ENCODE measurements at places on chromosomes 6 and 20.
A peak's percentile ranks its signal among the peaks of the same experiment; 100 is the strongest.

DNA sequence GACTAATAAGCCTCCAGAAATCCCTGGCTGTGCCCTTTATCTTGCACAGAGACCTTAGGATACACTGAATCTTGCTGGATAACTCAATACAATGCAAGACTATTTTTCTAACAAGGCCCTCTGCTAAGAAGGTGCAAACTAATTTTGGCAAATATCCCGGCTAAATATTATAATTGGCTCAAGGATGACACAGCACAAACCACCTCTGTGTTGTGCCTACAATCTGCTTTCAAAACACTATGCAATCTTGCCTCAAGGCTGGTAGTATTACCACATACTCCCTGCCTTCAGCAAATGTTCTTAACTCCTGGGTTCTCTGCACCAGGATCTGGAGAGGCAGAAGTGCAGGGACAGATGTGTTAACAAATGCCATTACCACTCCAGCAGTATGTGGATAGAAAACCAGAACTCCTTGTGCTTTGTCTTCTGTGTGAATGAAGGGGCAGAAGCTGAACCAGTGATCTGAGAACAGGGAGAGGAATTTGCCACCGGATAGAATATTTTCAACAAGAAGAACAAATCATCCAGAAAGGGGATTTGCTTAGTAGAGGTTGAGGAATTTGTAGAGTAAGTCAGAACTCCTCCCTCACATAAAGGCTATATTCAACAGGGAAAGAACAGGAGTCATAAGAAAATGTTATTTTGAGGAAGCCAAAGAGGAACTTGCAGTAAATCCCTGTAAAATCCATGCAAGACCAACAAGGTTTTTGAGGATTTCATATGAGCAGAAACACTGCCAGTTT lies 74.1 kb upstream of the SLC4A11 start:
- DNase-seq = no peak

DNA sequence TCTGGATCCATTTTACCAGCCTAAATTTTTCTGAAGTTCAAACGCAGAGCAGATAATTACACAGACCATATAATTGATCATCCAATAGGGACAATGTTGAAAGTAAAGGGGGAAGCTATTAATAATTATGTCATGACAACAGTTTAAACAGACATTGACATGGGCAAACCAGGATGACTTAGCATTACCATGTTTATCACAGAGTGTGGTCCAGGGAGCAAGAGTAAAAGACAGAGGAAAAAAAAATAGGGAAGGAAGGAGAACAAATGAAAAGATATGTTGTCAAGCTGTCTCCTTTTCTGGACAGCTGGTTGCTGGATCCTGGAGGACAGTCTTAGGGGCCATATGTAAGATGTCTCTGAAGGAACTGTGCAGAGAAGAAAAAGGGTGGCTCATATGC lies 69.4 kb upstream of the FBXL4 start:
- DNase-seq = no peak

- DNase-seq = no peak
Observed at GRCh38 chr6:113328886-113329381, 528.2 kb upstream of the MARCKS start.

- DNase-seq = peak; percentile 35
Observed at GRCh38 chr6:145015739-145016558, 719.4 kb downstream of the EPM2A start.

- no peak for DNase-seq
Observed at GRCh38 chr20:26216025-26216424, 519.4 kb upstream of the ZNF337 start.

GRCh38 chr6:1070085-1070521 lies 241.8 kb upstream of the FOXQ1 start:
- no peak for DNase-seq

DNA sequence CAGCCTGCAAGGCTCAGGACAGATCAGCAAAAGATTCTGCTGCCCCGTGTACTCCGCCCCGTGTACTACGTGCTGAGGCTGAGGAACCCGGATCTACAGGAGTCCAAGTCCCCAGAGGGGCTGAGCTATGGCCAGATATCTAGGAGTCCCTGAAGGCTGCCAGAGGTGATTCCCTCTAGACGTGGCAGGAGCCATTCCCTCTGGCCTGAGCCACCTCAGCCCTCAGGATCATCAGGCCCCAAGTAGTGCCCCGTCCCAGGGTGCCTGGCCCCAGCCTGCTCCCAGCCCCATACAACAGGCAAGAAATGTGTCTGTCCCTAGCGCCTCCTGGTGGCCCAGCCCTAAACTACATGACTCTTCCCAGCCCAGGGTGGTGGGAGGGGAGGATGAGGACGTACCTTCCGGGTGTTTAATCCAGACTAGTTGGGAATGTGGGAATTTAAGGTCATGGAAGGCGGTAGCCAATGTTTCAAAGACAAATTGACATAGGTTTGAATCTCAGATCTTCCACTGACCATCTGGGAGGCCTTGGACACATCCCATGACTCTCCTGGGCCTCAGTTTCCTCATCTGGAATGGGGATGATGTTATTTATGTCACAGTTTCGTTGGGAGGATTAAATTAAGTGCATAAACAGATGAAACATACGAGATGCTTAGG lies 49.4 kb upstream of the PTPN1 start:
- peak; percentile 92 for DNase-seq

DNA sequence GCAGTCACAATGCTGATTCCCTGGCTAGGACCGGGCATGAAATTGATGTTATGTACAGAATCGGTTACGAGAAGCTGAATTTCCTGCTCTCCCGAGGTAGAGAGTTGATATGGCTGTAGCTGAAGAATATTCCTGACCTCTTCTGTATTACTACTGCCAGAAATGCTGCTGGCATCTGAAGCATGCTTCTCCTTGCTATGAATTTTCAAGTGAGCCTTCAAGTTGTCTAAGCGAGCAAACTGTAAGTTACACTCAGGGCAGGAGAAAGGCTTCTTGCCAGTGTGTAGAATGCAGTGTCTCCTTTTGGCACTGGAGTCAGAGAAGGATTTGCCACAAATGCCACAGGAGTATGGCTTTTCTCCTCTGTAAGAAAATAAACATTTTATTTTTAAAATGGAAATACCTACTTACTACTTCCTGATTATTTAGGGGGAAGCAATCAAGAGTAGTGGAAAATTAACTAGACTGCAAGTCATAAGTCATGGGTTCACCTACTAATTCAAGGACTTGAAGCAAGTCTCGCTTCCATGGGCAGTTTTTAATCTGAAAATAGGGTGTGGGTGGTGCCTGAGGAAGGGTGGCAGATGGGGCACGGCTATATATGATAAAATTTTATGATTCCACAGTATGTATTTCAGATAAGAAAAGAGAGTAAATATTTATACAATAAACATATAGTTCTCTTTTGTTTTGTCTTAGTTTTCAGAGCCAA lies 10.8 kb upstream of the MICAL1 start:
- DNase-seq = no peak

DNA sequence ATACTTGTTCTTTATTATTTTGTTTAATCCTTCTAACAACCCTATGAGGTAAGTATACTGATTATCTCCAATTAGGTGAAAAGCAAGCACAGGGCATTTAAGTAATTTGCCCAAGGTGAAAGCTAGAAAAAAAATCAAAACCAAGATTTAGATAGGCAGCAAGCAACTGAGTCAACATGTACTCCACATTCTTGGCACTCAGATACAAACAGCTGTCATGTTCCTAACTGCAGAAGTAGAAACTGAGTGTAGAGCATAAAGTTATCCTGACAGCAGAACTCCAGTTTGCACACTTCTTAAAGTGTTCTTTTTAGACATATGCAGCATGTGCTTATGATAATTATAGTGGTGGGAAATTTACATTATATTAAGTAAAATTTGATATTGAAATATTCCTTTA lies 278.1 kb downstream of the MEI4 start:
- no peak for DNase-seq

- no peak for DNase-seq
Observed at GRCh38 chr6:132204591-132204990, 196.7 kb downstream of the MOXD1 start.

DNA sequence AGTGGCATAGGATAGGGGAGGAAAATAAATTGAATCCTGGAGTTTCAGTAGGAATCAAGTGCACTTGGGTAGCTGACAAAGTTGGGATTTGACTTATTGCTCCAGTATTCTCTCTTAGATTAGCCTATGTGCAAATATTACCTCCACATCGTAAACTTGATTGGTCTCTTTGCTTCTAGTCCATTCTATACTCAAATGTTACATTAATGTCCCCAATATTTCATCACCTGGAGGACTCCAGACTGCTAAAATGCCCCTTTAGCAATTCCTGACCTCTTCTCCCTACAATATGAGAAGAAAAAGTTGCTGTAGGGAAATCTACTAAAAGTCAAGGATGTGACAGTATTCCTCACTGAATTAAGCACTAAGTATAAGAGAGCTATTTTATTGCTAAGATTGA lies 16.3 kb downstream of the AFDN start:
- no peak for DNase-seq

DNA sequence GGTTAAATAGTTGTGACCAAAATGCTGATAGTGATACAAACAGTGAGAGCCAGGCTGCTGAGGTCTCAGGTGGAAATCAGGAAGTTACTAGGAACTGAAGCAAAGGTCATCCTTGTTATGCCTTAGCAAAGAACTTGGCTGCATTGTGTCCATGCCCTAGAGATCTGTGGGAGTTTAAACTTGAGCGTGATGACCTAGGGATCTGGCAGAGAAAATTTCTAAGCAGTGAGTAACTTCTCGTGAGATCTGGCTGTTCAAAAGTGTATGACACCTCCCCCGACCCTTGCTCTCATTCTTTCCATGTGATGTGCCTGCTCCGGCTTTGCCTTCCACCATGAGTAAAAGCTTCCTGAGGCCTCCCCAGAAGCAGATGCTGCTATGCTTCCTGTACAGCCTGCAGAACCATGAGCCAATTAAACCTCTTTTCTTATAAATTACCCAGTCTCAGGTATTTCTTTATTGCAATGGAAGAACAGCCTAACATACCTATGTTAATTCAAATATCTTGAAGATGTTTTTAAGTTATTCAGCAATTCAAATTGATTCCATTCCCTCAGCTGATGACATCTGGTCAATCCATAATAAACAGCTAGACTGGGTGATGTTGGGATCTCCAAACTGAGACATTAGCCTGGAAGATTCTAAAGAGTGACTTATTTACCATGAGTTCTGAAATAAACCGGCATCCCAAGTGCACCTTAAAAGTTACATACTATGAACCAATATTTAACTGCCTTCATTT lies 33.8 kb downstream of the KIF16B start:
- no peak for DNase-seq
